ENCODE measurements at places on chromosomes 3 and 15. TPM values are rescaled to one million over a fixed set of nuclear protein-coding genes. Genes with fewer than 3 reads are reported as not detected.

SH2D7 gene
- not detected for total RNA-seq

GRCh38 chr3:107329088-107329487 is 48.2 kb upstream of the CCDC54 start:
- H3K36me3 ChIP-seq: no peaks in the 10 kb centered on the region
- no peak overlapping the region for H3K27ac ChIP-seq
- no peaks in the 10 kb centered on the region for H3K4me1 ChIP-seq
- H3K4me3 ChIP-seq: no peak overlapping the region
- H3K27me3 ChIP-seq: no peaks in the 10 kb centered on the region

DNA sequence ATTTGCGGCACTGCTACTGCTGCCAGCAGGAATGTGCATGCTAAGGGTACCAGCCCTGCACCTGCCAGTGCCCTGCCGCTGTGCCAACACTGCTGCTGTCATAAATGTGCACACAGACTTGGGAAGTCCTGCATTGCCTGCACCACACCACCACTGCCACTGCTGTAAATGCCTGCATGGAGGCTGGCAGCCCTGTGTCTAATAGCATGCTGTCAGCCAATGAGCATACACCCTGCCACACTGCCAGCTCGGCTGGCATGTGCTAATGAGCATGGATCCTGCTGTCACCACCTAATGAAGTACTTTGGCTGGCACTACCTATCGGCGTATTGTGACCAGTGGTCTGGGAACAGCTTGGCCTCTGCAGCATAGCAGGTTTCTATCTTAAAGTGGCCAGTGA is 981.8 kb upstream of the GBE1 start:
- no peak for DNase-seq
- no peak overlapping the region for H3K4me3 ChIP-seq
- no peaks in the 10 kb centered on the region for H3K4me1 ChIP-seq
- H3K36me3 ChIP-seq: no peaks in the 10 kb centered on the region

- no peaks in the 10 kb centered on the region for H3K4me1 ChIP-seq
- no peak overlapping the region for H3K27ac ChIP-seq
- H3K27me3 ChIP-seq: no peaks in the 10 kb centered on the region
- no peak for DNase-seq
Observed at GRCh38 chr3:42439261-42440115, 29.1 kb upstream of the LYZL4 start.

GRCh38 chr3:105518806-105519418 is 152.2 kb downstream of the ALCAM start:
- DNase-seq: no peak
- no peak overlapping the region for H3K27ac ChIP-seq
- H3K4me3 ChIP-seq: no peak overlapping the region
- H3K27me3 ChIP-seq: no peaks in the 10 kb centered on the region
- no peaks in the 10 kb centered on the region for H3K36me3 ChIP-seq
- peaks cover 8% of the 10 kb centered on the region for H3K4me1 ChIP-seq

All from thoracic aorta (tissue), 2 donors.